ENCODE measurements at places on chromosomes 16 and 17. TPM values are rescaled to one million over a fixed set of nuclear protein-coding genes. Genes with fewer than 3 reads are reported as not detected.

Gene KCNJ12
- 2.7 TPM for total RNA-seq

DNA sequence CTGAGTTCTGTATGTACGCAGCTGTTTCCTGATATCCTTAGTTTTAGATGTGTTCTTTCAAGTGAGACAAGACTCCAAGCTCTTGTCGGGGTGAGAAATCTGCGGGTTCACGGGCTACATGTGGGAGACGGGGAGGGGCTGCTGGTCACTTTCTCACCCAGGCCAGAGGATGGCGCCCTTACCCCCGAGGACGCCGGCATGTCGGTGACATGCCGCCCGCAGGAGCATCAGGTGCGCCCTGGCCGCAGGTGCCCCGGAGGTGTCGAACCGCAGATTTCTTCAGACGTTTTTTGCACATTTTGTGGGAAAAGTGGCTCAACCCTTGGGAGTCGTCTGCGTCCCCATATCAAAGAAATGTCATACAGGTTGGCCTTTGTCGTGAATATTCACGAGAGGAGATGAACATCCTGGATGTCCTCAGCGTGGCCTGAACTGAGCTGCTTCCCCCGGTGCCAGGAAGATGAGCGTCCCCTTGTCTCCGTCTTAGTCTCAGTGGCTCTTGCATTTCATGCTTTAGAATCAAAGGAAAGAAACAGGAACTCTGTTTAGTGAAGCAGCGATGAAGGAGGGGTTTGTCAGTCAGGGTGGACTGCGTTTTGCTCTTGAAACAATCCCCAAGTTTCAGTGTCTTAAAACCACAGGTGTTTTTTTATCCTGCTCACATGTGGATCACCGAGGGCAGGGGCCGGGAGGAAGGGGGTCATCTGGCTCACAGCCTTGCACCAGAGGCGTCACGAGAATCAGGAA is 75.4 kb upstream of the ZNF750 start:
- no peak overlapping the region for H3K4me3 ChIP-seq
- no peak for DNase-seq
- no peaks in the 10 kb centered on the region for H3K27me3 ChIP-seq
- no peaks in the 10 kb centered on the region for H3K36me3 ChIP-seq
- no peak overlapping the region for H3K27ac ChIP-seq

GRCh38 chr17:14760719-14761411 is 460.0 kb downstream of the HS3ST3B1 start:
- H3K27ac ChIP-seq: no peak overlapping the region
- H3K4me1 ChIP-seq: no peaks in the 10 kb centered on the region
- no peaks in the 10 kb centered on the region for H3K36me3 ChIP-seq
- no peak for DNase-seq
- no peaks in the 10 kb centered on the region for H3K27me3 ChIP-seq

- no peak overlapping the region for H3K27ac ChIP-seq
- no peaks in the 10 kb centered on the region for H3K4me1 ChIP-seq
- no peak for DNase-seq
Observed at GRCh38 chr17:65572581-65573281, 11.3 kb upstream of the AXIN2 start.

Gene MPP3
- total RNA-seq: 7.1 TPM

Data from Panc1 (cell line).